ENCODE measurements at places on chromosomes 5 and 9. TPM values are rescaled to one million over a fixed set of nuclear protein-coding genes. Genes with fewer than 3 reads are reported as not detected.

DNA sequence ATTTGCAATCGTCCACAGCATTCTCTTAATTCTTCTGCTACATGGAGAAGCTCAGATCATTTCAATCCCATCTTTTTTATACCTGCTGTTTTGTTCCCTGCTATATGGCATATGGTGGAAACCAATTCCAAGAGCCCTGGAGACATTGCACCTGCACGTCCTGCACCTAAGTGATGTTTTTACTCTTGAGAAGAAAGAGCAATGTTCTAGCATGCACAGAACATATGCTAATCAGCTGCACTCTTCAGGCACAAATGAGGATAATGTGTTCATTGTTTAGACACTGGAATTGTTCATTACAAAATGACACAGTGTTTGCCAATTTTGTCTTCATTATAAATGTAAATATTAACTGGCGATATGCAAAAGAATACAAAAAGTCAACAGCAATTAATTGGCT is 935.8 kb downstream of the TLE4 start:
- DNase-seq = no peak

DNA sequence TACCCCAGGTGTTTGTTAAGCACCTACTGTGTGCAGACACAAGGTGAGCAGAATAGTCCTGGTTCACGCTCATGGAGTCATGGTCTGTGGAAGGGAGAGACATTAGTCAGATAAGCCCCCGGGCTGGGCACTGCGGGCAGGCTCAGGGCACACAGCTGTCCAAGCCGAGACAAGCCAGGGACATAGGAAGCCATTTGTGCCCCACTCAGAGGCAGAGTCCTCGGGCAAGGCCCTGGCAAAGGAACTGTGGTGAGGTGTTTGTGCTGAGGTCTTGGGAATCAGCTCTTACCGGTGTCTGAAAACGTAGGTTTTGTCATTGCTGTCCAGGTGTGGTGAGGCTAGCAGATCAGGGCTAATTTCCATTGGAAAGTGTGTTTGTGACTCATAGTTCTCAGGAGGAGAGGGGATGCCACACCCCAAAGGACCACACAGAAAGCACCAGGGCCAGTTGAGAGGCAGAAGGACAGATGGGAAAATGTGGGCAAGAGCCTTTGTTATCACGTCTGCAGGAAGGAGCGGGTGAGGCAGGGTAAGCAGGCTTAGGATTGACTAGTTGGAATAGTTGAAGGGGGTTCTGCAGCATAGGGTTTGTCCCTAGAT is 46.1 kb upstream of the NEURL1B start:
- no peak for DNase-seq

- peak; percentile 57 for DNase-seq
Measured at GRCh38 chr9:126514037-126514821, 99.5 kb upstream of the LMX1B start.

- no peak for DNase-seq
Measured at GRCh38 chr5:78611126-78611605, 37.4 kb downstream of the LHFPL2 start.

GRCh38 chr9:120778758-120779157 is 14.5 kb downstream of the FBXW2 start:
- DNase-seq = no peak

- DNase-seq = no peak
Measured at GRCh38 chr5:169757016-169757415, 119.9 kb downstream of the DOCK2 start.

- no peak for DNase-seq
Measured at GRCh38 chr9:2236850-2237249, 221.7 kb downstream of the SMARCA2 start.

DNA sequence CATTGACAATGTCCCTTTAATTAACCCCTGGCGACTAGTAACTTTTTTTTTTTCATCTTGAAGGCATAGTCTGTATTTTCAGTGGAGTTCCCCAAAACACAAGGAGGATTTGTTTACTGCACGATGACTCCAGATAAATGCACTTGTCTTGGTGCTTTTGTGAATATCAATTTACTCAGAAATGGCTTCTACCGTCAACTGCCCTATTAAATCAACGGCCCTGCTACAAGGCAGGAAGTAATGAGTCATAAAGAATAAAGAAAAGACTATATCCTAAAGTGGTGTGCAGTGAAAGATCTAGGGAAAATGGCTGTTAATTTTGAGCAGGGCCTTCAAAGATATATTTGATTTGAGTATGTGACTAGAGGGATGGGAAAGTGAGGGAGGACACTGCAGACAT is 388.3 kb upstream of the CHD1 start:
- DNase-seq = no peak

DNA sequence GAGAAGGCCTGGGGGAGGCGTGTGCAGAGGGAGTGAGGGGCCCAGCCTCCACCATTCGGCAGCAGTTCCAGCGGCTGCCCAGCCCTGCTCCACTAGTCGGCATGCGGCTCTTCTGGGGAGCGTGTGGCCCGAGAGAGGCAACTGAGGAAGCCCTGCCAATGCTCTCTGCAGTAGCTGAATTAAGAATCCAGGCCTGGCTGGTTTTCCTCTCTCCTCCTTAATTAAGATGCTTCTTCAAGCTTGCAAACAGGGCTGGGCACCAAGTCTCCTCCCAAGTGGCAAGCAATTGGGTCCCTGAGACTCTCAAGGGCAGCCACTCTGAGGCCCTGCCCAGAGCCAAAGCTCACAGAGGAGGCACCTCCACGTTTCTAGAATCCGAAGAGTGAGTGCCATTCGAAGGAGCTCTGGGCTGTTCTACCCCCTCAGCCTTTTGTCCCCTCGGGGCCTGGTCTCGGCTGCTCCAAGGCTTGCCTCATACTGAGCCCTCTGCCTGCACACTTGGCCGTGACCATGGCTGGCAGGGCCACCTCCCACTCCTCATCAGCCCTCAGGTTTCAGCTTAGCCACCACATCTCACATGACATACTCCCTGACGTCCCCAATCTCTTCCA is 75.4 kb upstream of the LRRTM2 start:
- DNase-seq = no peak

Gene PCDHGC4
- polyA plus RNA-seq = 3.3 TPM

All from renal pelvis (tissue), 12 donors.